ENCODE measurements at places on chromosomes 2 and 18.

DNA sequence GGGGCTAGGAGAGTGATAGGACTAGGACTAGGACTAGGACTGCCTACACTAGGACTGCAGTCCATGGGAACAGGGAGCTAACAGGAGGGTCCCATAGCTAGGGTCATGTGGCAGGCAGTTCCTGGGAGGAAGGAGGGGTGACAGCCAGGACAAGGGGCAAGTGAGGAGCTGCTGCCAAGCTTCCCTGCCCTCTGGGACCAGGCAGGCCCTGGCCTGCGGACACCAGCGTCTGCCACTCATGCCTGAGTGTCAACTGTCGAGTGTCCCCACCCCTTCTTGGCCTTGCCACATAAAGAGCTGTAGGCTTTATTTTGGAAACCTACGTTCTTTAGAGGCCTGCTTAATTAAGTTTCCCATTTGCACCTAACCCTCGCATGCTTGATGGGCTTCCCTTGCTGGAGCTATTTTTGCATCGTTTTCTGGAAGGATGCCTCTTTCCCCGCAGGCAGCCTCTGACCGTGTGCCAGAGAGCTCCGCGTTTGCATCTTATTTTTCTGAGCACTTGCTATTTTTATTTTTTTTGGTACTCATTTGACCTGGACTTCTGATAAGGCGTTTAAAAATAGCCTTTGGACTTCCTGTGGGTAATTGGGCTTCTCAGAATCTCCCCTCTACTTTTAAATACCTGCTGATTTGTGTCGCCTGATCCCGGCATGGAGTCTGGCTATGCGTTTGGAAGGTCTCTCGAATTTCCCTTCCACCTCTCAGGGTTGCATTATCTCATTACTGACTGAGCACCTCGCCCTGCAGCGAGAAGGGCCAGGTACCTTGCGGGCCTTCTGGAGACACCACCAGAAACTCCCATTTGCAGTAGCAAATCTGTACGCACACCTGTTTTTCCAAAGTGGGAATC is 66.4 kb downstream of the SH3RF3 start:
- no peak for DNase-seq

- DNase-seq, result no peak
Observed at GRCh38 chr2:58612973-58613372, 371.8 kb upstream of the FANCL start.

DNA sequence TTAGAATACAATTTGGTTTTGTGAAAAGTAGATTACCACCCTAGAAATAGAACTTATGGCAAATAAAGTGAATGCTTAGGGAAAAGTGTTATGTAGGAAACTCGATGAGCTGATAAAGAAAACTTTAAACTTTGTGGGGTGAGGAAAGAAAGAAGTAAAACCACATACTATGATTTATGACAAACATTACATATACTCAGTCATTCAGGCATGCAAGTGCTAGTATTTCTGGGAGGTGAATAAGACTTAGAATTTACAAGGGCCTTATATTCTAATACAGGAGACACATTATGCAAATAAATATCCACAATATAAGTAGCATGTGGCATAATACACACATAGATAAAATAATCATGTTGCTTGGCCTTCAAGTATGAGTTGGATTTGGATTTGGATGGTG is 618.1 kb downstream of the XIRP2 start:
- no peak for DNase-seq

GRCh38 chr2:26705126-26705525 is 12.6 kb downstream of the KCNK3 start:
- no peak for DNase-seq

DNA sequence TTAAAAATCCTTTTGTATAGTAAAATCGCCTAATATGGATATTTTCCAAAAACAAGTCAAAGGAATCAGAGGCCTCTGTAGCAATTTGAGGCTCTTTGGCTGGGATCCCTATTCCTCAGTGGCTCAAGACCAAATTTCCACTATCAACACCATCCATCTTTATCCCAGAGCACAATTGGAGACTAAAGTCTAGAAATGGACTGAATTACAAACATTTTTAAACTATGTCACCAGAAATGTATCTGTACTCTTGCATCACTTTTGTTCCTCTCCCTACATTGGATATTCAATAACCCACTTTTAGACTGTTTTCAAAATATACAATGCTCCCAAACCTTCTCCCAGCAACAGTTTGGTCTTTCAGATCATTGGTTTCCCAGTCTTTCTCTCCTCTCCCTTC is 140.4 kb upstream of the KLHL29 start:
- no peak for DNase-seq

DNA sequence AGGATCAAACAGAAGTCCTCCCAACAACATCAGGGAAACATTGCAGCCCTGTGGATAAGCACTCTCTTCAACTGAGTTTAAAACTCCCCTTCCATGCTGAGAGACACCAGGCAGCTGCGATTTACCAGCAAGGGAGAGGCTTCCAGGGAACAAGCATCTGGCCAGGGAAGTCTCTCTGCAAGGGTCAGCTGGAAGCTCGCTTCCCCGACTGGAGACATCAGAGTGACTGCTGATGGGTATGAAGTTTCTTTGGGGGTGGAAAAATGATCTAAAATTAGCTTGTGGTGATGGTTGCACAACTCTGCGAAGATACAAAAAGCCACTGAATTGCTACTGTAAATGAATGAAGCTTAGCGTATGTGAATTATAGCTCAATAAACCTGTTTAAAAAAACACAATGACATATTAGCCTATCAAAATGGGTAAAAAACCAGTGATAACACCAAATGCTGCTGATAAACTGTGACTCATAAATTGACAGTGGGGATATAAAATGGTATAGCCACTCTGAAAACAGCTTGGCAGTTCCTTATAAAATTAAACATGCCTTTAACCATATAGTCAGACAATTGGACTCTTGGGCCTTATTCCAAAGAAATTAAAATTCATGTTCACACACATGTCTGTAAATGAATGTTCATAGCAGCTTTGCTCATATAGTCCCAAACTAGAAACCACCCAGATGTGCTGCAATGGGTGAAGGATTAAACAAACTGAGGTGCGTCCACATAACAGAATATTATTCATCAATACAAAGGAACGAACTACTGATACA is 1082.0 kb downstream of the SOCS6 start:
- no peak for DNase-seq

GRCh38 chr2:160730296-160730995 is 236.8 kb upstream of the RBMS1 start:
- DNase-seq, result no peak

DNA sequence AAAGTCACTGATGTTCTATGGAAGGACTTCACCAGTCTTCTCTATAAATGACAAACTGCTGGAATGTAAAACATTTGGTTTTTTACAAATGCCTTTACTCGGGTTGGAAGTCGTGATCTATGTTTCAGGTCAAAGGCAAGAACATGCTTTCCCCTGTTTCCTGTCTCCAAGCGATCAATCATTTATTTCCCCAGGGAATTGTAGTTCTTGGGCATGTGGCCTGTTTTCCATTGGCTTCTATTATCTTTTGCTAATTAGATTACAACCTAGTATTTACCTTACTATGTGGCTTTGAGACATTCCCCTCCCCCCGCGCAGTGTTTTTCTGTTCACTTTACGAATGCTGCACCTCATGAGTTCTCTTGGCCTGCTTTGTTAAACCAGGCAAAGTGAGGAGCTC is 684.2 kb downstream of the EPHA4 start:
- no peak for DNase-seq

GRCh38 chr2:226790431-226790830 is 9.2 kb downstream of the IRS1 start:
- no peak for DNase-seq

GRCh38 chr18:3305354-3305762 is 43.4 kb downstream of the MYL12B start:
- DNase-seq, result no peak

DNA sequence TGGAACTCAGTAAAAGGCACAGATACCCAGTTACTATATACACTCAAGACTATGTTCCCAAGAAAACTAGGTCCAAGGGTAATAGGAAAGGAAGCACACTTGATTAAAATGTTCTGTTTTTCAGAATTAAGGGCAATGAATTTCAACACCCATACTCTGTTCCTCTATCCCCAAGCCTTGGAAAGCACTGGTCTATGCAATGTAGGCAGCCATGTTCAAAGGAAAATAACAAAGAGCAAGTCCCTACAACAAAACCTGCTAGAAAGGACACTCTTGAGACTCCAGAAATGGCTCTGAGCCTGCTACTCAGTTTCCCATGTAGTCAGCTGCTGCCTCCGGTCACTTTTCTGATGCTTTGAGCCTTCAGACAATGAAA is 6.8 kb downstream of the CYB5A start:
- DNase-seq, result no peak

- DNase-seq, result no peak
Observed at GRCh38 chr2:160091381-160091780, 29.0 kb upstream of the PLA2R1 start.
